NCI-H69 (cell line): ENCODE measurements at places on chromosomes 3 and 15.

GRCh38 chr15:98160236-98160635 lies 199.7 kb downstream of the ARRDC4 start:
- peak; percentile 6 for DNase-seq

GRCh38 chr15:88106074-88106473 lies 150.5 kb downstream of the NTRK3 start:
- DNase-seq = no peak

DNA sequence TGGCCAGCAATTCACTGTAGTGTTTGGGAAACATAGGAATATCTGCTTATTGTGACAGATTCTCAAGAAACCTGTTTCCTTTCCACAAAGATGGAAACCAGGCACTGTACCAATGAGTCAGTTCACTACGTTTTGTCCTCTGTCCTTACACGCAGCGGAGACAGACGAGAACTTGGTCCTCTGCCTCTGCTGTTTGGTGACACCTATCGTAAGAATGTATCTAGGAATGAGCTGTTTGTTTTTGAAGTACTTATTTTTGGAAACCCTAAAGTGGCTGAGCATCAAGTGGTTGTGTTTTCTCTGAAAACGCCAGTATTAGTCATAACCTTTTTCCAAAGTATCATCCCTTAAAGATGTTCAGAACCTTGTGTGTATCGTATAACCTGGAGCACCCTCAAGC lies 93.0 kb downstream of the PGPEP1L start:
- no peak for DNase-seq

DNA sequence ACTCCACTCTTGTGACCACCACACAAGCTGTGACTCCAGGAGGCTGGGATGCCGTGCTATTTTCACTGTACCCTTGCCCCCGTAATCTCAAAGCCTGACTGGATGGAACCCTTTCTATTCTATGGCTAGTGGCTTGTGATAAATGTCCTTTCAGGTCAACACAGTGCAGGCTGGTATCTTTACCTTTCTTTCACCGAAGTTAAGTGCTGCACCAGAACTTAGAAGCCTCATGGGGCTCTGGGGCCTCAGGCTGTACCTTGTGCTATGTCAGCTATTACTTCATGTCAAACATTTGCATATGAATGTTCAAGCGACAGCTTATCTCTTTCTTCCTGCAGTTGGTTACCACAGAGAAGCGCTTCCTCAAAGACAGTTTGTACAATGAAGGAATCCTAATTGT lies 66.8 kb downstream of the RPL39L start:
- DNase-seq = no peak

GRCh38 chr3:163138258-163138657 lies 1641.7 kb downstream of the OTOL1 start:
- no peak for DNase-seq

DNA sequence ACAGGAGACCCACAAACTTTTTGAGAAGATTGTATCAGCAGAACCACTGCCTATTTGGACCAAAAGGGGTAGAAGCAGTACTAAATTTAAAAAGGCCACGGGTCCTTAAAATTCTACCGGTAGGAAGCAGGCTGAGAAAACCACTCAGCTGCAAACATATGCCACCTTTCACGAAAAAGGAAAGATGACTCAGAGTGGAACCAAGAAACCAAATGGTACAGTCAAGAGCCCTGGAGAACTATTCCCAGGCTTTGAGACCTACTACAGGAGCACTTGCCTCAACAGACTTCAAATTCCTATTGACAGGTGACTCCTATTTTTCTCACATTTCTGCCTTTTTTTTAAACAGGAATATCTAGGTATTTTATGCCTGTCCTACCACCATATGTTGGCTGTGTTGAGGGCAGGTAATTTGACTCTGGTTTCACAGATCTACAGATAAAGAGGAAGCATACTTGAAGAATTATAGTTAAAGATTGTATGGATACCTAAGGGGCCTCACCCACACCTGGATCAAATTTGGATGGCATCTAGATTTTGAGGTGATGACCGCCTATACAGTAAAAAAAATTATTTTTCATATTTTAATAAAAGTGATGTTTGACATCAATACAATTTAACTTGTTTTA lies 10.1 kb downstream of the GOLIM4 start:
- peak; percentile 60 for DNase-seq

DNA sequence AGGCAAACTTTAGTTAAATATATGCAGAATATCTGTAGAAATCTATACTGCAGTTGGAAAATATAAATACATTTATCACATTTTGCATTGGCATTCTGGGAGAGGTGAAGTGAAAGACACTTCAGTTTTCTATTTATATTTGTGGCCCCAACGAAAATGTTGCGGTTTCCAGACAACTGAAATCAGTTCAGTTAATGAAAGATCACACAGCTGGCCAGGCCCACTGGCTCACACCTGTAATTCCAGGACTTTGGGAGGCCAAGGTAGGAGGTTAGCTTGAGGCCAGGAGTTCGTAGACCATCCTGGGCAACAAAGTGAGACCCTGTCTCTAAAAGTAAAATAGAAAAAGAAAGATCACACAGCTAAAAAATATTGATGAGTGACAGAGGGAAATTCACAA lies 11.9 kb upstream of the CLASP2 start:
- DNase-seq = no peak

DNA sequence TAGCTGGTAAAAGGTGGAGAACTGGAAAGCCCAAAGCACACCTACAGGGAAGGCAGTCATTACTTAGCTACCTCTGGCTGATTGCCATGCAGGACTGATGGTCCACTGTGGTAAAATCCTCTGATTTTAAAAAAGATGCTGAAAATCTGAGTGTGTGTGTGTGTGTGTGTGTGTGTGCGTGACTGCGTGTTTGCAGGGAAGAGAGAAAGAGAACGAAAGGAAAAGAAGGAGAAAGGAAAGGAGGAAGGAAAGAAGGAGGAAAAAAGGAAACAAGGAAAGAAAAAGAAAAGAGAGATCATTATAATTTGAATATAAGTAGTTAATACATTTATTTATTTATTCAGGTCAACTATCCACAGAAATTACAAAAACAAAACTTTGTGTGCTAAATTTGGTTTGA lies 488.7 kb upstream of the KCNMB2 start:
- DNase-seq = peak; percentile 17

- DNase-seq = no peak
Measured at GRCh38 chr3:45187694-45188141, 38.4 kb downstream of the TMEM158 start.

GRCh38 chr3:18428036-18428435 lies 2.9 kb upstream of the SATB1 start:
- DNase-seq = peak; percentile 27
